ENCODE measurements at places on chromosomes 2 and 18.

- no peak for DNase-seq
Observed at GRCh38 chr18:7459851-7460770, 107.0 kb upstream of the PTPRM start.

DNA sequence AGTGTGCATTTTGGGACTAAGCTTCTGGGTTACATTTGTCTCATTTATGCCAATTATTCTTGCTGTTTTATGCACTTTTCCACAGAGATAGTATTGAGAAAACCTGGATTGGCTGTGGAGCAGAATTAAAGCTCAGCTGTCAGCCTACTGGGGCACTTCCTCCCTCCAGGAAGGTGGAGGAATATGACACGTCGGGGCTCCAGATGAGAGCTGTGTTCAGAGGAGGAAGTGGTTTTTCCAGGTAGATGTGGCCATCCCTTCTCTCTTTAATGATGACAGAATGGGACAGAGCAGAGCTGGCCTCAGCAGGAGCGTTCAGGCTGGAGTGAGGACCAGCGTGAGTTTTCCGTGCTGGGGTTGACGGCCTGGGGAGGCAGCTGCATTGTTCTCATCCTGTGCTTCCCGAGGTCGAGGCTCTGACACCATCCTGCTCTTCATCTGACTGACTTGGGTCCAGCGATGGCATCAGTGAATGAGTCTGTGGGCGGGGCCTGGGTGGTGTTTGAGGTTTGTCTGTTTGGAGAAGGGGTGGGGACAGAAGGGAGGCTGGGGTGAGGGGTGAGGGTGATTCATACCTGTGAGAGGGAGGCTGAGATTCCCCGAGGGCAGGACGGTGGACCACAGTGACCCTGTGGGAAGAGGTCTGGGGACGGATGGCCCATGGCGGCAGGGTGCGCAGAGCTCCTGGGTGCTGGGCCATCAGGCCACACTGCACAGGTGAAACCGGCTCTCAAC lies 207.0 kb downstream of the LDLRAD4 start:
- DNase-seq = no peak

- DNase-seq = no peak
Observed at GRCh38 chr2:9519250-9519649, 36.4 kb downstream of the ADAM17 start.

DNA sequence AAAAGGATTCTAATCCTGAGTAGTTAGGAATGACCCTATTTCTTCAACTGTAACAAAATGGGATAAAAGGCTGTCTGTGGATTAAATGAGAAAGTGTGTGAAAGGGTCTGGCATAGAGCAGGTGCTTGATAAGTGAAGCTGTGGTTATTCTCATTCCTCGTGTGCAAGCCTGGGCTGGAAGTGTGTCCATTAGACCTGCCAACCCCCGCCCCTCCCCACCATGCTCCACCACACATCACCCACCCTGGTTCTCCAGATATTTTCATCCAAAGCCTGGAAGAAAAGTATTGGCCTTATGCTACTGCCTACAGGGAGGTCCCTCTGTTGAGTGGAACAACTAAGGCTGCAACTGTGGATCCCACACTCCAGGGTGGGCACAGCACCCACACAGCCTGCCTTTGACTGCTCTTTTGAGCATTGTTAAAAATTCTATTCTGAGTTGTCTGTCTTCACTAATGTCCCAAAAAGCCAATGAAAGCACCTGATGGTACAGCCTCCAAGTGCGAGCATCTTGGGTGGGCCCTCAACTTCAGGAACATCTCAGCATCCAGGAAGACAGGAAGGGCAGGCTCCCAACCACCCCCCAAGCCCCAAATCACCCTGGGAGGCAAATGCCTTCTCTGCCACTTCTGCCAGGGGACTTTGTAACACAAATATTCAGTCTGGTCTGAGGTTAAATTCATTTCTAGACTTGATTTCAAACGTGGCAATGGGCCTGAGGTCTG lies 102.8 kb upstream of the PPP1CB start:
- no peak for DNase-seq

DNA sequence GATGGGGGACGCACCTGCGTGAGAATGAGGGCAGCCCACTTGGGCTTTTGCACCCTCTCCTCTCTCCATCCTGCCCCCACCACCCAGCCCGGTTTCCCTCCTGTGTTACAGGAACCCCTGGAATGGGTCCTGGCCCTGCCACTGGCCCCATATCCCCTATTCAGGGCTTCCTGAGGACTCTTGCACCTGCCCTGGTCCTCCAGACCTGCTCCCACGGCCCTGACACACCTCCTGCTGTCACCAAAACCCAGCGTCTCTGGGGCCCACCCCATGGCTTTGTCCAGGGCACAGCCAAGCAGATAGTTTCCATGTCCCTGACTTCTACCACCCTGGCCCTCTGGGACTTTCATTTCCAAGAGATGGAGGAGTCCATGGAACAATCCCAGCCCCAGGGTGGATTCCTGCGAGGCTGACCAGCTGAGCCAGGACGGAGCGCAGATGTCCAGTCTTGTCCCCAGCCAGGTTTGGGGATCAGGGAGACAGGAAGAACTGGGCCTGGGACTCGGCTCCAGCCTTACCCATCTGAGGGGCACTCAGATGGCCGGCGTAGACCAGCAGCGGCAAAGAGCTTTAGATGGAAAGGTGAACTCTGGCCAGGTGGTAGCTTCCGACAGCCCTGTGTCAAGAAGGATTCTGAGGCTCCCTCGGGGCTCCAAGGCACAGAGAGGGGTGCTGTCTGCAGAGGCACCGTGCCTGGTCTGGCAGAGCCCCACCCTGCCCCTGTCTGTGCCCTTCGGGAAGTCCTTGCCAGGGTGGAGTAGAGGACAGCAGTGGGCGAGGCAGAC lies 12.0 kb downstream of the GPR35 start:
- no peak for DNase-seq
